ENCODE measurements at places on chromosomes 4 and X.
A peak's percentile ranks its signal among the peaks of the same experiment; 100 is the strongest.

GRCh38 chr4:105147553-105148161, 981 bp downstream of the TET2 start:
- DNase-seq, result peak; percentile 2

DNA sequence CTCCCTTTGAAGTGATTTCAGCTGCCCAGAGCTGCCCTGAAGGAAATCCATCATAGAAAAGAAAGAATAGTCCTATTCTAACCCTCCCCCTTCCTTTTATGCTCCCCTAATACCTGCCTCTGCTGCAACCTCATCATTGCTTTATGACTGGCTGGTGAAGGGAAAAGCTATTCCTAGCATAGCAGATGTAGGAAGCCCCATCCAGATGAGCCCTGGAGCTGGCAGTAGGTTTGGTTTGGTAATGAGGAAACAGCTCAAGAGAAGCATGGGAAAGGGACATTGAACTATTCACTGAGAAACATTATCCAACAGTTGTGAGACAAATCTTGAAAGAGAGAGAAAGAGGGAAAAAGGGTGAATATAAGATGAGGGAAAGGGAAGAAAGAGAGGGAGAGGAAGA, 29.2 kb downstream of the ARSJ start:
- DNase-seq, result no peak

GRCh38 chr4:47382846-47383360, 80.6 kb downstream of the COMMD8 start:
- DNase-seq, result no peak

- DNase-seq, result no peak
Observed at GRCh38 chr4:178812866-178813265, 1370.6 kb upstream of the AGA start.

GRCh38 chr4:116015062-116015461, 901.6 kb upstream of the NDST4 start:
- no peak for DNase-seq

DNA sequence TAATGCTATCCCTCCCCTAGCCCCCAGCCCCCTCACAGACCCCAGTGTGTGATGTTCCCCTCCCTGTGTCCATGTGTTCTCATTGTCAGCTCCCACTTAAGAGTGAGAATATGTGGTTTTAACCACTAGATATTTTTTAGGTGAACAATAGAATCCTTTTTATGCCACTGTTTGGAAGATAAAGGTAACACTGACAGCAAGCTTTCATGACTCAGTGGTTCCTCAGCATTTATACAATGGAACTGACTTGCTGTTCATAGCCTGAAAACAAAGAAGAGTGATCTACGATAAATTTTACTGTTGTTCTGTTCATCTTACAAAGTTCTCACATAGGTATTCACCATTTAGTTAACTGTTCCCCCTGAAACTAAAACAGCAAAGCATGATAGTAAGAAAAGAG, 147.8 kb downstream of the ARHGAP10 start:
- DNase-seq, result no peak

GRCh38 chr4:173014113-173014558, 154.5 kb upstream of the GALNT7 start:
- DNase-seq, result peak; percentile 45

GRCh38 chr4:142036795-142037583, 400.6 kb downstream of the IL15 start:
- peak; percentile 4 for DNase-seq

DNA sequence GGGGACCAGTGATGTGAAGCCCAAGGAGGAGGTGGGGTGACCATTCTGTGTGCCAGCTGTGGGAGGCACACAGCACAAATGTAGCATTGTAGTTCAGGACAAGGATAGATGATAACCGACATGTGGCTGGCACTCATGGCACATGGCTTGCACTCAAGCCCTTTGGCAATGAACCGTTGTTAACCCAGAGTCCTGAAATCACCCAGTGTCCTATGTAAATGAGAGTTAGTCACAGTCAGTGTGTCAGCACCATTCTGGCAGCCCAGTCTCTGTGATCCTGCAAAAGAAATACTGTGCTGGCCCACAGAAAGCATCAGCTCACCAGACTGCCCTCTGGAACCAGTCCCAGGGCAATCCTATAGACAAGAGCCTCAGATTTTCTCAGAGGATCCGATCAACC, 339.3 kb downstream of the MID1IP1 start:
- DNase-seq, result no peak

- no peak for DNase-seq
Observed at GRCh38 chr4:147560625-147561024, 56.6 kb upstream of the TMEM184C start.

DNA sequence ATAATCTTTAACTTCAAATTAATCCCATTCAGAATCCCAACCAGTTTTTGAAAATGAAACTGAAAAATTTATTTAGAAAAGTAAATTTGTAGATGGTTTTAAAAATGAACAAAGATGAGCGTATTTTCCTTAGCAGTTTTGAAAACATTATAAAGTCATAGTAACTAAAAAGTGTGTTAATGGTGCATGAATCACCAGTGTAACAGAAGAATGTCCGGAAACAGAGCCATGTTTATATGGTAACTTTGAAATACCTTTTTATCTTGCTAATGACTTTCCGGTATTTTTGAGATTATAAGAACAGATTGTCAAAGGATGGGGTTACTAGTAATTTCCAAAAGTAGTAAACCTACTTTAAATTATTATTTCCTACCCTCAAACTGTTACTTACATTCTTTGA, 145.9 kb downstream of the IRS4 start:
- DNase-seq, result no peak

- DNase-seq, result no peak
Observed at GRCh38 chr4:130025701-130026100, 929.7 kb downstream of the C4orf33 start.

GRCh38 chr4:3708611-3709010, 57.6 kb upstream of the ADRA2C start:
- DNase-seq, result no peak

- DNase-seq, result no peak
Observed at GRCh38 chr4:42391981-42392380, 5.3 kb upstream of the SHISA3 start.

GRCh38 chr4:124505211-124505610, 207.3 kb downstream of the ANKRD50 start:
- DNase-seq, result no peak

- no peak for DNase-seq
Observed at GRCh38 chr4:163591614-163592020, 97.1 kb downstream of the TMA16 start.

DNA sequence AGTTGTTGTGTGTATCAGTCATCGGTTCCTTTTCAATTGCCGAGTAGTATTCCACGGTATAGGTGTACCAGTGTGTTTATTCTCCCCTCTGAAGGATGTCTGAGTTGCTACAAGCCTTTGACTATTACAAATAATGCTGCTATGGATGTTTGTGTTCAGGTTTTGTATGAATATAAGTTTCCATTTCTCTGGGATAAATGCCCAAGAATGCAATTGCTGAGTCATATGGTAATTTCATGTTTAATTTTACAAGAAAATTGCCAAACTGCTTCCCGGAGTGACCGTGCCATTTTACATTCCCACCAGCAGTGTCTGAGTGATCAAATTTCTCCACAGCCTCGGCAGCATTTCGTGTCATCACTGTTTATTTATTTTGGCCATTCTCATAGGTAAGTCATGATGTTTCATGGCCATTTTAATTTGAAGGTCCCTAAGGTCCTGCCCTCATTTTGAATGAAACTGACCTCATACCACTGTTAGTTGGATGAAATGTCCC, 73.9 kb downstream of the IRF2 start:
- no peak for DNase-seq

DNA sequence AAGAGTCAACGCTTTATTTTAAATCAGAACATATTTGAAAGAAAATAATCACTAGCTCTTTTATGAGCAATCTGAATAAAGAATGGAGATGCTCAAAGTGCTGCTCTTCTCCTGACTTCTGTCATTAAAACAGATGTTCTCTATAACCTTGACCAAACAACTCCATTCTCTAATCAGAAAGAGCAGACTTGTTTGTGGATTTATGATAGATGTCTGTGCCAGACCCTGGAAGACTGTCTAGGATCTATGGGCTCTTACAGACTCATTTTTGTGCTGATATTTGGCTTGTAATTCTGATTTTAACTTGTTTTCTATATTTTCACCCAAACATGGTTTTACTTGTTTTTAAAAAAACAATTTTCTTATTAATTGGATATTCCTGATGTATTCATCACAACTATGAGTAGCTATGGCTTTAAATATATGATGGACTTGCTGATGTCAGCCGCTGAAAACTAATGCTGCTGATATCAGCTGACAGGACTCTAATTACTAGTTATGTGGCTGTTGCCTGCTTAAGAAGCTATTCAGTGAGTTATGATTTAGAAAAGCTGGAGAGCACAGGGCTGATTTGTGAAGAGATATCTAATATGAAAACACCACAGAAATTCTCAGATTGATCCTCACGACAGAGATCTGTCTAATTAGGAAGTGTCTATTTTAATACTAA, 31.6 kb upstream of the MAML3 start:
- no peak for DNase-seq

DNA sequence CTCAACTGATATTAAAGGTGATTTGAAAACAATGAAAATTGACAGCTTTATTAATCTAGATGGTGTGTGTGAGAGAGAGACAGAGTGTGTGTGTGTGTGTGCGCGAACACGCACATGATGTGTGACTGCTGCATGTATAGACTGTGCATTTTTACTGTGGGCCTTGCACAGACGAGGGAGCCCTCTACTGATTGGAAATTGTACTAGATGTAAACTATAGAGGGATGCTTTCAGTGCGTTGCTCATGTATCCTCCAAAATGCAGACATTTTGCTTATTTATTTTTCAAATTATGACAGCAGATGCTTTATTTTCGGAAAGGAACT, 168.4 kb upstream of the GK2 start:
- no peak for DNase-seq

GRCh38 chrX:13374364-13374763, 54.5 kb upstream of the ATXN3L start:
- no peak for DNase-seq

DNA sequence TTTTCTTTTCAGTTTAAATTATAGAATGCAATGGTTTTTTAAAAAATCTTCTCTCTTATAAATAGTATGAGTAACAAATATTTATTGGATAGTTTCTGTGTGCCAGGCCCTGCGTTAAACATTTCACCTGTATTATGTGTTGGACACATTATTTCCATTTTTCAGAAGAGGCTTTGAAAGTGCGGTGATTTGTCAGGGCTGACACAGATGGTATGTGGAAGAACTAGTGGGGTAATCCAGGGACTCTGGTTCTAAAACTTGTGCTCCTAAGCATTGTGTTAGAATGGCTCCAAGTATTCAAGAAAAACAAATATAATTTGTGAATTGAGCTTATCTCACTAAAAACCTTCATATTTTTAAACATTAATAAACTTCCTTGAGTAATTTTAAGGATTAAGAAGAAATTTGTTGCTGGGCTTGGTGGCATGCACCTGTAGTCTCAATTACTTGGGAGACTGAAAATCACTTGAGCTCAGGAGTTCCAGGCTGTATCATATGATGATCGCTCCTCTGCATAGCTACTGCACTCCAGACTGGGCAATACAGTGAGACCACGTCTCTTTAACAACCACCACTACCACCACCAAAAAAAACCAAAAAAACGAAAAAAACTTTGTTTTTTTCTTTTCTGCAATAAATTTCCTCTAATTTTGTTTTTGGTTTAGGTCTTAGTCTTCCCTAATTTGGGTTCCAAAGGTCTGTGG, 40.0 kb downstream of the RAPGEF2 start:
- no peak for DNase-seq

- DNase-seq, result no peak
Observed at GRCh38 chr4:5137927-5138326, 86.6 kb downstream of the STK32B start.

DNA sequence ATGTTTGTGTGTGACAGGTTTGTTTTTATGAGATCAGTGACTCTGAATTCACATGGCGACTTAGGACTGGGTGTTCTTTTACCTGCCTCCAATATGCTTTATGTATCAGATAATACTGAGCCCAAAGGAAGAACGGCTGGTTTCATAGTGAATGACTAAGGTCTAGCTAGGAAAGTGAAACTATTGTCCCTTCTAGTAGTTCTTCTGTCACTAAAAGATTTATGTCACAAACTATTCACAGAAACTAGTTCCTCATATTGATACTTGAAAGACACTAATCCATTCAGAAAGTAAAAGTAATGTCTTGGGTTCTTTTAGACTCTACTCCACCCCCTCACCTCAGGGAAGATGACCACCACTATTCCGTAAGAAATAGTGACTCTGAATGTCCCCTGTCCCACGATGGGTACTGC, 81.7 kb downstream of the EGF start:
- no peak for DNase-seq

DNA sequence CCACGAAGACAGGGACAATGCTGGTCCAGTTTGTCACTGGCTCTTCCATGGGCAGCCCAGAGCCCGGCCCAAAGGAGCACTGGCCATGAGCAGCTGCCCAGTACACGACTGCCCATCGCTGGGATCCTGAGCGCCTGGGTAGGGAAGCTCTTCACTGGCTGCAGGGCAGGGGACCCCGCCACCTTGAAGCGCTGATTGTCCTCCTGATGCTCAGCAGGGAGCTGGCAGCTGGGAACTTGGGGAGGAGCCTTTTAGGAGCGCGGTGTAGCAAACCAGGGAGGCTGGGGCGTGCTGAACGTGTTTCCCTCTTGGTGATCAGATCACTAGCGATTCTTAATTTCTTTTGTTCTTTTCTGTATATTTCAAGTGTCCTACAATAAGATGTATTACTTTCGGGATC, 1.8 kb downstream of the L1CAM start:
- no peak for DNase-seq

GRCh38 chrX:13420545-13421183, 100.8 kb upstream of the ATXN3L start:
- DNase-seq, result no peak

DNA sequence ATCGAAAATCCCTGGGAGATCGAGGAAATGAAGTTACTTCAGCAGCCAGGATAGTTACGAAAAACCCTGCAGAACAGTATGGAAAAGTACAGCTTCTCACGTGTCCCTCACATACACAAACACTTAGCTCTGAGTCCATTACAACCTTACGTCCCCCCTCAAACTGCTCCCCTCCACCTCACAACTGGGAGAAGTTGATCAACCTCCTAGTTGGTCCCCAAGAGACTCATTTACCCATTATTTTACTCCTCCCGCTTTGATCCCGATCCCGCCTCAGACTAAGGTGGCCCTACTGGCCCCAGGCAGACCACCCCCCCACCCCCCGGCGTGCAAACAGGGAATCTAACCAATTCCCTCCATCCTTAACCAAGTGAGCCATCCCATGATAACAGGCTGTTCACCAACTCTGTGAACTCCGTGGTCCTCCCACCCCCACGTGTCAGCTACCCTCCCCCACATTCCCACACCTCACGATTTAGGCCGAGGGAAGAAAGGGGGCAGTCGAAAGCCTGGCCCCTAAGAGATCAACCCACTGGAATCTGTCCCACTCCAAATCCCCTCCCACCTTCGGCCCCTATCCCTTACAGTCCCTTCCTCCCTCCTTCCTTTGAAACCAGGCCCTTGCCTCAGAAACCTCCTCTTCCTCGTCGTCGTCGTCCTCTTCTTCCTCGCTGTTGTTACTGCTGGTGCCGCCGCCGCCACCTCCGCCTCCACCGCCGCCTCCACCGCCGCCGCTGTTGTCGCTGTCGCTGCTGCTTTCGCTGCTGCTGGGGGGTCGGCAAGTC, 755 bp downstream of the ANKRD17 start:
- no peak for DNase-seq

GRCh38 chr4:124519196-124519595, 193.3 kb downstream of the ANKRD50 start:
- DNase-seq, result no peak

All from H54 (cell line).